Hypothalamus (tissue), 51 donors: ENCODE measurements at places on chromosomes 11 and 22.
A peak's percentile ranks its signal among the peaks of the same experiment; 100 is the strongest.

DNA sequence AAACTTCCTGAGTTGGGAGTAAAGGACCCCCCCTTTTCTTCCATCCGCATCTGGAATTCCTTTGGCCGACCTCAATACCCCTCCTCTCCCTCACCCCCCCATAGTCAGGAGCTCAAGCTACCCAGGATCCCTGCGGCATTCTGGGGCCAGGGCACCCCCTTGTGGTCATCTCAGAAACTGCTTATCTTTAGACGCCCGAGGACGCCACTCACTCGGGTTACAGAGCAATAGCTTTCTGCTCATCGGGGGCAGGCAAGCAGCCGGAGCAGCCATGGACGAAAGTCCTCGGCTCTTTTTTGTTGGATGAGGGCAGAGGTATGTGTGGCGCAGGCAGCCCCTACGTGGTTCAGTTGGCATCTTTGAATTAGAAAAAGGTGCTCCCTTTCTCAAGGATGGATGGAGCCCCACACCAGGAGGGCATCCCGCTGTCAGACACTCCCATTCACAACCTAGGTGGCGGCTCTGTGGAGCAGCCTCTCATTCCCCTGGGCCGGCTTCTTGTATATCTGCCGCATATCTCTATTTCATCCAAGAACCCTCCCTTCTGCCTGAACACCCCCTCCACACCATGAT is 2.3 kb downstream of the C1QTNF5 start:
- DNase-seq: no peak

DNA sequence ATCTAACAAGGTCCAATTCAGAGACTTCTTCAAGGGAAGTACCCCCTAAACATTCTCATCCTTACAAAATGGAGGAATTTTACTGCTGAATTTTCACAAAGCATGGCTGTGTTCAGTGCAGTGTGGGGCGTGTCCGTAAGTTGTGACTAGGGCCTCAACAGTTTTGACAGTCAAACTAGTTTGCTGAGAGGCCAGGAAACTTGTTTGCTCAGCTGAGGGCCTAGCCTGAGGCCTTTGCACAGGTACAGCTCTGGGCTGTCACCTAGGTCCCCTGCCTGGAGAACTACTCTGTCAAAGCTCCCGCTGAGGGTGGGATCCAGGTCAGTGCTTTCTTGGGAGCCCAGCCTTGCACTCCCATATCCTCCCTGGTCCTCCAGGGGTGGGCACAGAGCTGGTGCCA is 27.9 kb downstream of the TCP11L1 start:
- no peak for DNase-seq

DNA sequence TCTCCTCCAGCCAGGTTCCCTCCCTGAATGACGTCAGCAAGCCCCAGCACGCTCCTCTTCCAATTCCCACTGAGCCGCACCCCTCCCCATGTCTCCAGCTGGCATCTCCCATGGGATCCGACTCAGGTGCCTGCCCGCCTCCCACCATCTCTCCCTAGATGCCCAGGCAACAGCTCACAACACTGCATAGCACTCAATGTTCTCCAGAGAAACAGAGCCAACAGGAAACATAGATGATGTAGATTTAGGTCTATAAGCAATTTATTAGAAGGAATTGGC is 532.3 kb downstream of the BRD1 start:
- DNase-seq: no peak

DNA sequence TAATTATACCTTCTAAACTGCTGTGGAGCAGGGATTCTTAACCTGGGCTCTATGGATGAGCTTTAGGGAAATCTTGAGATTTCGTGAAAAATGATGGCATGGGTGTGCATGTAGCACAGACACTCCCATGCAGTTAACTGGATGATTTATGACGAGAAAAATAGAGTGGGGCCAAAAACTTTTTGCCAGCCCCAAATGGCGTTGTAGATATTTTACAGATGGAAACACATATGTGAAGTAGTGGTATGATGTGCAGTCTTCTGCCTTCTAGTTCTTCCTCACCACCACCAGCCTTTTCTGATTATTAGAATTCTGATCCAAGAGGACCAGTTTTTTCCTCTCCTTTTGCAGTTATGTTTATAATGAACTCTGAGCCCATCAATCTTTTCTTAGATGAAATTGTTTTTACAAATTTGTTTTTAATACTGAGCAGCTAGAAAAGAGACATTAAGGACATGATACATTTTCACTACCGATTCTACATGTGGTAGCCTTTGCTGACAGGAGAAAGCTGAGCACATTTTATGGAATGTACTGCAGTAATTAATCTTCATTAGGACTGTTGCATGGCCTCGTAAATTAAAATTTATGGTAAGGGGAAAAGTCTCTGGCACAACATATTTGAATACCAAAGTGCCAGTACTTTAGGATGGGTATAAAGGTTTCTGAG is 261.4 kb downstream of the DDX10 start:
- no peak for DNase-seq

DNA sequence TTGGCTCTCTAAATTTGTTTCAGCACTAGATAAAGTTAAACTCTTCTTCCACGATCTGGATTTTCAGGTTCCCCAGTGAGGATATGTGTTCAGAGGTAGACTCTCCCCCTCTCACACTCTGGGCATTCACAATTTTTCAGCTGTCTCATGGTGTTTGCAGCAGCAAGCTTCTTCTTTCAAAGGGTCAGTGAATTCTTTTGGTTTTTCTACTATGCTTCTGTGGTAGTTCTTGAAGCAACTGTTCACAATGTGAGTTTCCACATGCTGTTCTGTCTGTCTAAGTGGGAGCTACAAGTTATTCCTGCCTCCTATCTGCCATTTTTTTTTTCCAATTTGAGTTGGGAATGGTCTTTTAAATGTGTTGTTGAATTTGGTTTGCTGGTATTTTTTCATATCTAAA is 25.4 kb downstream of the CNTF start:
- no peak for DNase-seq

GRCh38 chr11:69251639-69252489 is 42.1 kb upstream of the MYEOV start:
- no peak for DNase-seq

GRCh38 chr11:124483422-124483821 is 37.9 kb upstream of the OR8B8 start:
- no peak for DNase-seq

DNA sequence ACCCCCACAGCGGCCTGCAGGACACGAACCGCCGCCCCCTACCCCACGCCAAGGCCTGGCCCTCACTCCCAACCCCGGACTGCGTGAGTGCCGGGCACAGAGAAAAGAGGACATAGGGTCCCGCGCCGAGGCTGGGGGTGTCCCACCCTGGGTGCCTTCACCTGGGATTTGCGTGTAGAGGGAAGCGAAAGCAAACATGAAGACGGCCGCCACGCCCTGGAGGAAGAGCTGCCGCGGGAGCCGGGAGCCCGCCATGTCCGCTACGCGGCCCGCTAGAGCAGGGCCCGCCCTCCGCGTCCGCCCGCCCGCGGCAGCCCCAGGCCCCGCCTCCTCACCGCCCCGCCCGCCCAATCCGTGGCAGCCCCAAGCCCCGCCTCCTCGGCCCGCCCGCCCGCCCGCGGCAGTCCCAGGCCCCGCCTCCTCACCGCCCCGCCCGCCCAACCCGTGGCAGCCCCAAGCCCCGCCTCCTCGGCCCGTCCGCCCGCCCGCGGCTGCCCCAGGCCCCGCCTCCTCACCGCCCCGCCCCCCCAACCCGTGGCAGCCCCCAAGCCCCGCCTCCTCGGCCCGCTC is at the start of gene LMF2:
TSS of gene LMF2 (minus strand) at position 282 of the 570 bp plus-strand sequence. CDS start at position 255, 27 bp downstream.
- DNase-seq: peak; percentile 100

DNA sequence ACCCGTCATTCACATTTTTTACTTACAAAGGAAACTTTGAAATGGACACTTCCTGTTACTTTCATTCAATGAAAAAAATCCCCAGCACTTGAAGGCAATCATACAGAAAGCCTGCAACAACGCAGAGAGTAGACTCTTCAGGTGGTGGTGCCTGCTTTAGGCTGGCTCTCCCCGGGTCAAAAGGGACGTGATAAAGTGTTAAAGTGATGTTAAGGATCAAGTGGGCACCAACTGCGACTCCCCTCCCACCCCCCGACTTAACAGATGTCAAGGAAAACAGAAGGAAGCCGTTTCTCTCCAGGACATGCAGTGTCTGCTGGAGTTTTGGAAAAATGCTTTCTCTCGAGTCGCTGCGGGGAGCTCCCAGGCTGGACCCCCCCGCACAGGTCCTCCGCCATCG is 414 bp upstream of the PNPLA3 start:
- no peak for DNase-seq

GRCh38 chr11:33013755-33014154 is 1.9 kb upstream of the DEPDC7 start:
- DNase-seq: no peak

DNA sequence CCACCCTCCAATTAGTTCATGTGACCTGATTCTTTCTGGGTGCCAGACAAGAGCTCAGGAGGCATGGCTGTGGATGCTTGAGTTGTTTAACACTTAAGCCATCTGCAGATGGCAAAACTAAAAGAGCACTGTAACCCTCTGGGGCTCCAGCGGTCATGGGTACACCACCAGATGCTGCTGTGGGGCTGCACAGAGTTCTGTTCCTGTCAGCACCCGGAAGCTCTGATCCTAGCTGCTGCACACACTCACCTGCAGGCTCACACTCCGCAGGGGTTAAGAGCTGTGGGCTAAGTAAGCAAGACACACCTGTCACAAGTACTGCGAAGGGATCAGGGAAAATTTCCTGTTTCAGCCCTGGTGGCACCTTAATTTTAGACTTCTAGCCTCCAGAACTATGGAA is 307.8 kb downstream of the C11orf87 start:
- DNase-seq: no peak

DNA sequence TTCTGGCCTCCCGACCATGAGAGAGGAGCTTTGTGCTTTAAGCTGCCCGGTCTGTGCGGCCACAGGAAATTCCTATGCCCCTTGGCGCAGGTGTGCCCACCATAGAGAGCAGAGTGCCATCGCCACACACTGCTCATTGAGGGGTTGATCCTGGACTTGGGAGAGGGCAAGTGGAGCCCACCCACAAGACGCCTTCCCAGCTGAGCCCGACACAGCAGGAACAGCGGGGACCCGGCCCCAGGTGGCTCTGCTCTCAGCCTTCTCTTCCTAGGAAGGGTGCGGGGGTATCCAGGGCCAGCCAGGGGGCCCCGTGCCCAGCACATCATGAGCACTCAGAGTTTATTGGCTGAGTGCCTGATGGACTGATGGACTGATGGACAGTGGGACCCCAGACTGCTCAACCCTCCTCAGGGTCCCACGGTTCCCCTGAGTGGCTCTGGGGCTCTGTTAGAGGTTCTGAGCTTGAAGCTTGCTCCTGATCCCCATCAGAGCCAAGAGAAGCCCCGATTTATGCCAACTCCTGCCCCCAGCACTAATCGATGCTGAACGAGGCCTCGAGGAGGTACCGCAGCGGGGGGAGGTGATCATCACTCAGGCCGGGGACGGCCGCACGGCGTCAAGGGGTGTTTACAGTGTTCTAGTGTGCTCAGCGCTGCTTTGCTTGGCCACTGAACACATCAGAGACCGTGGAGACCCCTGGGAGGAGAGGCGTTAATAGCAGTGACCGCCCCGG is 13.5 kb upstream of the MRGPRD start:
- DNase-seq: no peak

GRCh38 chr22:25746012-25746373 is 4.0 kb downstream of the MYO18B start:
- DNase-seq: no peak

DNA sequence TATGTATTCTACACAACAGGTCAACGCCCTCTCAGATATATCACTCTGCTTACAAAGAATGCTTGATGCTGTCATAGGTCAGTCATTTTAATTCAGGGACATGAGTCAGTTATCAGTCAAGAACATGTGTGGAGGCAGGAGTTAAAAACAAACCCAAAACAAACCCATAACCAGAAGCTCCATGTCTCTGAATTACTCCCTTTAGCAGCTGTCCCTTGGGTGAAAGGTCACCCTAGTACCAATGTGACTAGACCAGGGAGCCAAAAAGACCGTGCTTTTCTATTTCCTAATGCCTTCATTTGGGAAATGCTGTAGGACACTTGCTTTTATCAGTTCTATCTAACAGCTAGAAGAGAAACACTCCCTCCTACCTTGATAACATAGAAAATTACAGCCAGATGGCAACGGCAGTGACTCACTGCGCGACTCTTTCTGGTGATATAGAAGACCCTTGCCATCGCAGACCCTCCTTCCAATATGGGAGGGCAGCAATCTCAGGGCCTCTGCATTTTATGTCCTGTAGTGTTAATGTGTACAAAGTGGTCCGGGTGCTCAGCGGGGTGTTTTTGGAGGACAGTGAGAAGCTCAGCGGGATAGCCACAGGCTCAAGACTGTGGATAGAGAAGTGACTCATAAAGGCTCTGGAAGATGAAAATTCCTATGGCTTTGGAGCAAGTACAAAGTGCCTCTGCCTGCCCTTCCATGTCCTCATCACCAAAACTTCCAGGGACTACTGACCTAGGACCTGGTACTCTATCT is 24.8 kb downstream of the APOL5 start:
- no peak for DNase-seq

DNA sequence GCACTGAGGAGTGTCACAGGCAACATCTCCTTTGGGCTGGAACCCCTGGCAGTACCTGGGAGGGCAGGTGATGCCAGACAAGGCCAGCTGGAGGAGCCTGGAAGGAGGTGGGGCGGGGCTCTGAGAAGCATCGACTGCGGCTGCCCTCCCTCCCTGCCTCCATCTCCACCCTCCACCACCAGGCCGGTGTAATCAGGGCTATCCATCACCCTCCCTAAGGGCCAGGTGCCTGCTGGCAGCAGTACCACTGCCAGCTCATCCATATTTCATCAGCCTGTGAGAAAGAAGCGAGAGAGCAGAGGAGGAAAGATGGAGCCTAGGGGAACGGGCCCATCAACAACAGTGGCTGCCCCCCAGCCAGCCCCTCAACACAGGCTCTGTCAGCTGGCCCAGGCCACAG is 51.4 kb upstream of the RASD2 start:
- DNase-seq: no peak

DNA sequence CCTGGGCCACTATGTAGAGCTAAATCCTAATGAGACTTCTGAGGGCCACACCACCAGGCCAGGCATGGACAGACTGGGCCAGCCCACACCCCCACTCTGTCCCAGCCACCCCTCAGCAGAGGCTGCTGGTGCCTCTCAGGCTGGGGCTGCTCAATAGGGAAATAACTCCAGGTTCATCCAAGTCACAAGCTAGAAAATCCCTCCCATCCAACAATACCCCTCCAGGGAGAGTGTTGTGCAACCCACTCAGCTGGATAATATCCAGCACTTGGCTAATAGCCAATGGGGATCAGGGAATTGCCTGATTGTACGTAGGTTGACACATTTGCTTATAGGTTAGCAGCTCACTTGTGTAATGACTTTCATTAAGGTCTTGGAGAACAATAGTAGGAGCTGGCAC is 64.1 kb upstream of the WNT11 start:
- DNase-seq: no peak

DNA sequence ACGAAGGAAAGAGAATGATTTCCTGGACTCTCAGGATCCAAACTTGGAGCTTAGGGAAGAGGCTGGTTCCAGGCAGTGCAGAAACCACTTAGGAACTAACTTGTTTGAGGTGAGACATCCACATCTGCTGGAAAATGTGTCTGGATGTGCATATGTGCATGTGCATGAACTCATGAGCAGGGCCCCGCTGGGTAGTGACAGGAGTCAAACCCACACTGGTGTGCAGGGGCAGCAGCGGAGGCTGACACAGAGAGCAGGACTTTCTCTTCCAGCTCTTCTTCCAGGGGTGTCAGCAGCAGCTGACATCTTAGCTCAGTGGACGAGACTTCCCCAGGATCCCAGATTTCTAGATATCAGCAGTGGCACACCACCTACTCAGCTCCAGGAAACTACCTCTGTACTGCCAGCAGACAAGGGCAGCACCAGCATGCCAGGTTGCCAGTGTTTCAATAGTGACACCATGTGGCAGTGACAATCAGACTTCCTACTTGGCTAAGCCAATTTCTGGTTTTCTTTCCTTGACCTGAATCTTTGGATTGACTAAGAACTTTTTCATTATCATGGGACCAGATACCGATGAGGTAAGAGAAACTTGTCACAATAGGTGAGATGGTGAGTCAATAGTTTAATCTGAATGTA is 227.5 kb upstream of the ZC3H12C start:
- DNase-seq: no peak
